ENCODE measurements at places on chromosomes 1 and 21. TPM values are rescaled to one million over a fixed set of nuclear protein-coding genes. Genes with fewer than 3 reads are reported as not detected.

GRCh38 chr1:71307451-71307850 lies 226.6 kb upstream of the ZRANB2 start:
- DNase-seq: no peak

DNA sequence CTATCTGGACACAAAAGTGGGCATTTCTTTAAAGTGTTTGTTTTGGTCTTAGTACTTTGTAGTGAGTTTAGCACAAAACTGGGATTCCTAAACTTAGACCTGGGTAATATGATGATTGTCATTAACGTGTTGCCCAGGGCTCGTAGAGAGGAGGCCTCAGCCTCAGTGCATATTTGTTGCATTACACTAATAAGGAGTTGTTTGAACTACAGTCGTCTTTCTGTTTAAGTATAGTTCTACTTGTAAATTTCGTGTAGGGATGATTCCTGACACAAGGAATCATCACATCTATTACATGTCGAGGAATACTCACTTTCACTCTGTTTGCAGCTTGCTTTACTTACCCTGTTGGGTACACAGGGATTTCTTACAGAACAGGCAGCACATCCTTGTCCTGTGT lies 85.0 kb downstream of the PRDM2 start:
- DNase-seq: no peak

DNA sequence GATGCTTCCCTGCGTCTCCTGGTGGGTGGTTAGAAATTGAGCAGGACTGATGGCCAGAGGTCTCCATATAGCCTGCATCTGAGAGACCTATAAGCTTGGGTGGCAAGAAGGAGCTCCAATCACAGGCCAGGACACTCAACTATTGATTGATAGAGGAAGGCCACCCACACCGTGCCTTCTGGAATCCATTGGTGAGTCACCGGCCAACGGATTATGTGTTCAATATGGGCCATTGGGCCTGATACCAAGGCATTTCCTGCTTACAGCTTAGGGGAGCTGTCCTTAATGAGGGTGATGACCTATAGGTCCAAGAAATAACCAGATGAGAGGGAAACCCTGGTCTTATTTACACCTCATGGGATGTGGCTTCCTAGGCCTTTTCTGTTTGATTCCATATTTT lies 115.1 kb downstream of the PLPP3 start:
- no peak for DNase-seq

The TAL1 gene
- not detected for total RNA-seq

- DNase-seq: no peak
These were observed 32.6 kb downstream of the SPATA6 start for GRCh38 chr1:48439380-48439779.

GRCh38 chr1:41498804-41499203 lies 14.3 kb upstream of the EDN2 start:
- no peak for DNase-seq

GRCh38 chr1:22341791-22342605 lies 109.7 kb upstream of the ZBTB40 start:
- DNase-seq: no peak

- no peak for DNase-seq
These were observed 138.8 kb upstream of the RUNX3 start for GRCh38 chr1:25068829-25069228.

DNA sequence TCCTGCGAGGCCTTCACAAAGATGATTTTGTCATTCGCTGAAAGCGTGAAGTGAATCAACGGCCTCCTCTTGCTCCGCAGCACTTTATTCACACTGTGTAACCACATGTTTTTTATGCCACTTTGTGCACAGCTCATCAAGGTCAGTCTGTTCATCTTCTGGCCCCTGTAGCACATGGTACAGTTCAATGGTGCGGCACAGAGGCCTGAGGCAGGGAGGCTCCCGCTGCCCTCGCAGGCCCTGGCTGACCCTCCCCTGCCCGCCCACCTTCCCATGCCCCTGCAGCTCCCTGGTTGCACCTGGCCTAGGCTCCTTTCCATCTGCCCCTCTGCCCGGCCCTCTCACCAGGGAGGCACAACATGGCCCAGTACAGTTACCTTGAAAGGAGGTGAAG lies 87.5 kb downstream of the CD247 start:
- no peak for DNase-seq

DNA sequence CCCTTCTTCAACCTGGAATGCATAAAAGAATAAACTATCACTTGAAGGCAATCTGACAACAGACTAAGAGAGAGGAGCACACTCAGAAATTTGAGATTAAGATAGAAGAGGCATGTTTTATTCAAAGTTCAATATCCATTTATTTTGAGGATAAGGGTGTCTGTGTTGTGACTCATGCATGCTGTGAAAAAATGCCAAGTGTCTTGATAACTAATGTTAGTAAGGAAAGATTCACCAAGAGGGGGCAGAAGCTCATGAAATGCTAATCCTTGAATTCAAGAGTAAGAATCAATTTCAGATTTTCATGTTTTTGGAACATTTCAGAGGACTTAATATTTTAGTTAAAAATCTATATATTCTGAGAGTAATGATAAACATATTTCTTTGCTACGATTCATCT lies 94.0 kb downstream of the IFI44 start:
- DNase-seq: no peak
